NCI-H524 treated with DMSO at 0.1 percent for 48 hours (cell line): ENCODE measurements at places on chromosomes 2 and 18.

DNA sequence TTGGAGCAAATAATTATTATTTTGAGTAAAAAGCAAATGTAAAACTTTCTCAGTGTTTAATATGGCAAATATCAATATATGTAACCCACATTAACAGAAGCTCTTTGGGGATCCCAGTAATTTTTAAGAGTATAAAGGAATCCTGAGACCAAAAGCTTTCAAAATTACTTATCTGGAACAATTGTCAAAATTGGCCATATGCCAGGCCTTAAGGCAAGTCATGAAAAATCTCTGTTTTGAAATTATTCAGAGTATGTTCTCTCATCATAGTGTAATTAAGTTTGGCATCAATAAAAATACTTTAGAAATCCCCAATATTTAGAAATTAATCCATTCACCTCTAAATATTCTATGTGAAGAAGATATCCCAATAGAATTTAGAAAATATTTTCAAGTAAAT, 225.3 kb upstream of the ARL4C start:
- no peak for DNase-seq

- DNase-seq: no peak
Observed at GRCh38 chr2:202910698-202911097, 775 bp downstream of the WDR12 start.

- DNase-seq: no peak
Observed at GRCh38 chr2:39510140-39510539, 73.1 kb upstream of the MAP4K3 start.

GRCh38 chr18:76374330-76375281, 120.4 kb downstream of the ZNF516 start:
- no peak for DNase-seq

DNA sequence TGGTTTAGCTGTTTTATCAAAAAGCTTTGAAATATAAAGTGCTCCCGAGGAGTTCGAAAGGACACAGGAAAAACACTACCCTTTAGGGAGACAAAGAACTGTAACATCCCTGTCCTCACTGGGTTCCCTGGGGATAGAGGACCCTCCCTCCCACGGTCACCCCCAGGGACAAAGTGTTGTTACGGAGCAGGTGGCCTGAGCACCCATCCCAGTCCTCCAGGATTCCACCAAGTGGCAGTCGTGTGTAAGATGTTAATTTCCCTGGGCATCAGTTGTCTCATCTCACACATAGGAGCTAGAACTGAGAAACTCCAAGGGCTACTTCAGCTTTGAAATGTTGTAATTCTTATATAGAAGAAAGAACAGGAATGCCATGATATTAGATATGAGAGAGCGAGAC, 137.7 kb downstream of the ALK start:
- DNase-seq: no peak

DNA sequence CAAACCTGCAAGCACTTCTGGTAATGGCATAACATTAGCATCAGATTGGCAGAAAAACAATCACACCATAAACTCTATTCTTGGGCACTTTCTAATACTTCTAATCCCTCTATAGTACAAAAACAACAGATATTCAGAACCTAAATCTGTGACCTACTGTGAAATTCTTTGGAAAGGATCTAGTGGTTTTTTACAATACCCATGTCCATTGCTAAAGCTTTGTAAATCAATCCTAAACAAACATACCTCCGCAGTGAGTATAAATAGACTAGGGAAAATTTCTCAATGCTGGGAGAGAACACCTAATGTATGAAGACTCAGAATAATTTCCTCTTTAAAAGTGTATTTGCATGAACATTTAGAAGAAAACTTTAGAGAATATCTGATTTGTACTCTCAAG, 1098.5 kb upstream of the DDX18 start:
- no peak for DNase-seq

DNA sequence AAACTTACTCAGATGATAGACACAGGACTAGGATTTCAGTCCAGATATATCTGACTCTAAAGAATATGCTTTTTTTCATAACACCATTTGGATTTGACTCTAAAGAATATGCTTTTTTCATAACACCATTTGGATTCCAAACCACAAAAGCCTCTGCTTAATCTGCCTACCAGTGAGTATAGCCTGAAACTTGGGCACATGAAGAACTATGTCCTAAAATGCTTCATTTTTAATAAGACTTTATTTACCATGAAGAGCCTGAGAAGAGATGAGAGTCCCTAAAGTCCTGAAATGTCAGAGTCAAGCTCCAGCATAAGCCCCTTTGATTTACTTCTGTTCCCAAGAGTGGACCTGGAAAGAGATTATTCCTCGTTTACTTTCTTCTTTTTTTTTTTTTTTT, 54.5 kb upstream of the STPG4 start:
- DNase-seq: no peak

- DNase-seq: no peak
Observed at GRCh38 chr2:10721396-10722251, at the start of gene ATP6V1C2. Gene ATP6V1C2, plus strand, starts transcription at chr2:10721630. Its CDS starts 1,220 bp downstream, at chr2:10722850.

GRCh38 chr2:180012523-180012922, 5.4 kb upstream of the CWC22 start:
- no peak for DNase-seq

DNA sequence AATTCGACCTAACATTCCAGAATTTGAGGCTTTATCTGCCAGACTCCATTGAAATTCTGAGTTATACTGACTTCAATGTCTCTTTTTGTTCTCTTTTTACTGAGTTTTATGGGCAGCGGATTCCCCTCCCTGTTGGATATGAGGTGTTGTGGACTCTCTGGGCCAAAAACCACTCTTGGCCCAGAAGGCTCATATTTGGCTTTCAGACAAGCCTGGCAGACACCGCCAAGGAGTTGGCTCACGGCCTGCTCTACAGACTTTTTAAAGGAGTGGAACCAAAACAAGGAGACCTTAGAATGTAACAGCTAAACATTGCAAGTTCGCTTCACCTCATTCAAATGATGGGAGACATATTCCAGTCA, 206.4 kb upstream of the NCKAP5 start:
- DNase-seq: no peak

GRCh38 chr2:20411361-20411894, 35.4 kb upstream of the RHOB start:
- DNase-seq: peak; percentile 18

DNA sequence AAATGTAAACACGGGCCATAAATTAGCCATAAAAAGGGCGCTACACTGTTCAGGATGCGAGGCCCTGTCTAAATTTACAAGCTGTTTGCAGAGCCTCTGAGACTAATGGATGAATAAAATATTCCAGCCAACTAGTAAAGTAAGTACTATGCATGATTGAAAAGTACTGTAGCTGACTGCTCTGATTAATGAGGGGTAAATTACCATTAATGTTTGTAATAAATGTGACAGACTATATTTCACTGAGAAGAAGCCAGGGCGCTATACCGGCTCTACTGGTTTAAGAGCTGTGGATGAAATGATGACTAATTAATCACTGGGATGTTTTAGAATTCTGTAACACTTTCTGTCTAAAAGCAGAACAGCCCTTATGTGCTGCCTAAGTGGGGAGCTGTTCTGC, 54.3 kb upstream of the RGPD4 start:
- no peak for DNase-seq

GRCh38 chr2:169525434-169525833, 15.9 kb downstream of the KLHL41 start:
- no peak for DNase-seq

- no peak for DNase-seq
Observed at GRCh38 chr2:43469713-43470112, 126.1 kb downstream of the THADA start.

GRCh38 chr2:27897717-27898116, 7.2 kb downstream of the BABAM2 start:
- no peak for DNase-seq

DNA sequence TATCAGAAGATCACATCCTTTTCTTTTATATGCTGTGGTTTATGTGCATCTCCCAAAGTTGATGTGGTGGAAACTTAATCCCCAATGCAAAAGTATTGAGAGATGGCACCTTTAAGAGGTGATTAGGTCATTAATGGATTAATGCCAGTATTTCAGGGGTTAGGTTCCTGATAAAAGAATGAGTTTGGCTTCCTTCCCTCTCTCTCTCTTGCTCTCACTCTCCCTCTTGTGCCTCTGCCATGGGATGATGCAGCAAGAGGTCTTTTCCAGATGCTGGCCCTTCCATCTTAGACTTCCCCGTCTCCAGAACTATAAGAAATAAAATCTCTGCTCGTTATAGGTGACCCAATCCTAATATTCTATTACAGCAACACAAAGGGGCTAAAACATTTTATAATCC, 85.0 kb downstream of the TTC27 start:
- no peak for DNase-seq

DNA sequence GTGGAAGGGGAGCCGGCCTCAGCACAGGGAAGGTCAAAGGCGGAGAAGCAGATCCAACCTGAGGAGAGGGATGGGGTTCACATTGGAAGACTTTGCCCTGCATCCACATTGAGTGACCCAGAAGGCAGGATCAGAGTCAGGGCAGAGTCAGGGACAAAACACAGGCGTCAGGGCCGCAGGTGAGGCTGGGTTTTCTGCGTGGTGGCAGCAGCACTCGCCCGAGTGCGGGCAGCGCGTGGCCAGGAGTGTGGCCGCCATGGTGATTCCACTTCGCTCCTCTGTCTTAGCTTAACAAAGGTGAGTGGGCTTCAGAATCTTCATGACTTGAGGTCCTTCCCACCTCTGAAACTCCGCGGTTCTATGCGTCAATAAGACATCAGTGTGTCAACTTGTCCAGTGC, 476.9 kb upstream of the SMIM21 start:
- DNase-seq: no peak

DNA sequence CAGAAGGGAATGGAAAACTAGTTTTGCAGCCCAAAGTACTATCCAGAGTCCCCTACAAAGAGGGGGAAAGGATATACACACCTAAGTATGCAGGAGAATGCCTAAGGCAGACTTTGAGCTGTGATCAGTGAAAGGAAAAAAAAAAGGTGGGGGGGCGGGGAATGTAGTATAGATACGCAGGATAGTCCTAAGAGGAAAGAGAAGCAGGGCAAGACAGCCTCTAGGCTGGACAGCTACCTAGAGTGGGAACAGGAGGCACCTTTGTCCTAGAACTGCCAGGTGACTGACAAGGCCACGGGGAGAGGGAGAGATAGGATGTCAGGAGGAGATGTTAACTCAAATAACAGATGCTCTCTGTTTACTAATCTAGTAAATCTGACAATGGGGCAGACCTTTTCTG, 6.0 kb downstream of the REEP1 start:
- no peak for DNase-seq

- DNase-seq: no peak
Observed at GRCh38 chr2:176092270-176093144, at the start of gene HOXD13. Gene HOXD13, plus strand, starts transcription at chr2:176092721. Its CDS starts 170 bp downstream, at chr2:176092891.

GRCh38 chr18:13577781-13578180, 148.6 kb downstream of the FAM210A start:
- DNase-seq: no peak

DNA sequence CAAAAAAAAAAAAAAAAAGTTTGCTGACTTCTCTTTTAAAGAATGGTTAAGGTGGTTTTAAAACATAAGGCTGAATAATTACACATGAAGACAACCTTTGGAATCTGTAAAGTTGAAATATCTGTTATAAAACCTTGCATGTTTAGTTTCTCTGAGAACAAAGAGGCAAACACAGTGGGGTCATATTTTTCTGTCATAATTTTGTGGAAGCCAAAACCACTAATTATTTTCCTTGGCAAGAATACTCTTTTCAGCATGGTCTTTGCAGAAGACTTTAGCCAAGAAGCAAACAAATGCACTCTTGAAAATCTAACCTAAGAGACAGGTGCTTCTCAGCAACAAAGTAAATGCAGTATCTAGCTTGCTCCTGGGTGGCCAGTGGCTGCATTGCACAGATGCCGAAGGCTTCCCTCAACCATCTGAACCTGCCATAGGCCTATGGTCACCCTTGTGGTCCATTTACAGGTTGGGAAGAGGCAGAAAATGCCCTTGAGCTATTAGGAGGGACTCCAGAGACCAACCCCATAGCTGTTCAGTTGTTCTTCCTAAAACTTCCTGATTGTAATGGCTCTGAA, 44.8 kb downstream of the ZAP70 start:
- no peak for DNase-seq

- DNase-seq: no peak
Observed at GRCh38 chr2:83280391-83280790, 1178.7 kb downstream of the SUCLG1 start.

GRCh38 chr2:171399292-171399691, 34.5 kb downstream of the METTL8 start:
- DNase-seq: no peak

DNA sequence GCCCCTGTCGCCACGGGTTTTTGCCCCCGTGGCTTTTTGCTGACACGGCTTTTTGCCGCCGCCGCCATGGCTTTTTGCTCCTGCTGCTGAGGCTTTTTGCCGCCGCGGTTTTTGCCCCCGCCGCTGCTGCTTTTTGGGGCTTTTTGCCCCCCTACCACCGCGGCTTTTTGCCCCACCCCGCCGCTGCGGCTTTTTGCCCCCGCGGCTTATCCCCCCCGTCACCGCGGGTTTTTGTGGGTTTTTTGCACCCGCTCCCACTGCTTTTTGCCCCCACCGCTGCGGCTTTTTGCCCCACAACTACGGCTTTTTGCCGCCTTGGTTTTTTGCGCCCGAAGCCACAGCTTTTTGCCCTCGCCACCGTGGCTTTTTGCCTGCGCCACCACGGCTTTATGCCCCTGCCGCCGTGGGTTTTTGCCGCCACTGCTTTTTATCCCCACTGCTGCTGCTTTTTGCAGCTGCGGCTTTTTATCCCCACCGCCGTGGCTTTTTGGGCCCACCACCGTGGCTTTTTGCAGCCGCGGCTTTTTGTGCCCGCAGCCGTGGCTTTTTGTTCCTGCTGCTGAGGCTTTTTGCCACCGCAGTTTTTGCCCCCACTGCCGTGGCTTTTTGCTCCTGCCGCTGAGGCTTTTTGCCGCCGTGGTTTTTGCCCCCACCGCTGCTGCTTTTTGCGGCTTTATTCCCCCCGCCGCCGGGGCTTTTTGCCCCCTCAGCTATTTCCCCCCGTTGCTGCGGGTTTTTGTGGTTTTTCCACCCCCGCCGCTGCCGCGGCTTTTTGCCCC, 2798.0 kb upstream of the TEKT4 start:
- no peak for DNase-seq

DNA sequence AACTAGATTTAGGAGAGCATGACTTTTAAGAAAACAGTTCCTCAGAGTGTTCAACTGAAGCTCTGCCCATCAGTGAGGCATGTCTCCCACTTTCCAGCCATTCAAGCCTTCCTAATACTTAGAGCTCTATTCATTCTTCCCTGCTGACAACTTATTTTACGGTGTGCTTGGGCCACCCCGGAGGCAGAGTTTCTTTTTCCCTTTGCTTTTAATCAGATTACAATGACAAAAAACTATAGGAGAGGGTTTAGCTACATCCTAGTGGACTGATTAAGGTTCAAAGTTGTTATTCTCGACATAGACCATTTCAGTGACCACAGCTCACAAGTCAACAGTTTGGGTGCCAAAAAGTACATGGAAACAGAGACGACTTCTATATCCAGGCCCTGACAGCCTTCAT, 167.8 kb upstream of the TRIB2 start:
- no peak for DNase-seq

GRCh38 chr2:225041207-225041850, 939 bp downstream of the DOCK10 start:
- DNase-seq: no peak

GRCh38 chr2:219648176-219648575, 20.7 kb downstream of the SLC4A3 start:
- DNase-seq: no peak

- no peak for DNase-seq
Observed at GRCh38 chr2:73977466-73977865, 7.2 kb upstream of the TET3 start.

GRCh38 chr2:39099310-39099869, 21.5 kb downstream of the SOS1 start:
- no peak for DNase-seq

GRCh38 chr2:47905386-47906156, 727 bp downstream of the FBXO11 start:
- DNase-seq: no peak

- no peak for DNase-seq
Observed at GRCh38 chr2:127169066-127169660, 50.9 kb downstream of the CYP27C1 start.
